ENCODE measurements at places on chromosomes 7 and 10. TPM values are rescaled to one million over a fixed set of nuclear protein-coding genes. Genes with fewer than 3 reads are reported as not detected.

The CUZD1 gene
- total RNA-seq = 0.16 TPM

The TRIM73 gene
- 1.4 TPM for total RNA-seq

The MNX1 gene
- not detected for total RNA-seq

The ZFYVE27 gene
- 13.2 TPM for total RNA-seq

DNA sequence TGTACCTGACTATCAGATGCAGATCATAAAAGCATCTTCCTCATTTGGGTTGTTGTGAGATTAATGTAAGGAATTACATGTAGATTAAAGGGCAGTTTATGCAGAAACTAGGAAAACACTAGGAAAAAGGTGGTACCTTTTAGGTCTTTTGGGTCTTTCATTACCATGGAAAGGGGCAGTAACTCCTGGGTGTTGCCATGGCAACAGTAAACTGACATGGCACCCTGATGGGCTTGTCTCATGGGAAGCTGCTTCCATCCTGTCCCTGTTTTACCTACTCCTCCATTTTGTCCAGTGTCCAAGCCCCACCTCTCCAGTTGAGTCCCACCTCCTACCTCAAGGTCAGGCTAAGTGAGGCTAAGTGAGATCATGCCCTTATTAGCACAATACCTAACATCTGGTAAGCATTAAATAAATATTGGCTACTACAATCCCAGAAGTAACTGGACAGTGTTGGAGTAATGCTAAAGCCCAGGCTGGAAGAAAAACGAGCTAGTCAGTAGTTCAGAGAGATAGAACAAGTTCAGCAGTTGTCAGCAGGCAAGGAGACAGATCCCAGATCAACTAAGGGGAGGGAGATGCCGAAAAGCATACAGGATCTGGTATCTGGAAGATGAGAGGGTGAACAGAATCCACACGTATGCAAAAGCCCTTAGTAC lies 240.0 kb upstream of the AUTS2 start:
- no peak for DNase-seq

GRCh38 chr7:338295-339061 lies 48.5 kb downstream of the FOXL3 start:
- DNase-seq = no peak

- no peak for DNase-seq
These were observed 177.6 kb downstream of the DIP2C start for GRCh38 chr10:511849-512191.

DNA sequence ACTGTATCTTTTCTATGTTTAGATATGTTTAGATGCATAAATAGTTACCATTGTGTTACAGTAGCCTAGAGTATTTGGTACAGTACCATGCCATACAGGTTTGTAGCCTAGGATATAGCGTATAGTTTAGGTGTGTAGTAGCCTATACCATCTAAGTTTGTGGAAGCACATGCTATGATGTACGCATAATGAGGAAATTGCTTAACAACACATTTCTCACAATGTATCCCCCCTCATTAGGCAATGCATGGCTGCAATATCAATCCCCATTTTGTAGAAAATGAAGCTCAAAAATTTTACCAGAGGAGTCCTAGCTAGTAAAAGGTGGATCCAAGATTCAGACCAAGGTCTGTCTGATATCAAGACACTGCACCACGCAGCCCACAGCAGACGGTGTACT lies 376.4 kb upstream of the NFE2L3 start:
- no peak for DNase-seq

DNA sequence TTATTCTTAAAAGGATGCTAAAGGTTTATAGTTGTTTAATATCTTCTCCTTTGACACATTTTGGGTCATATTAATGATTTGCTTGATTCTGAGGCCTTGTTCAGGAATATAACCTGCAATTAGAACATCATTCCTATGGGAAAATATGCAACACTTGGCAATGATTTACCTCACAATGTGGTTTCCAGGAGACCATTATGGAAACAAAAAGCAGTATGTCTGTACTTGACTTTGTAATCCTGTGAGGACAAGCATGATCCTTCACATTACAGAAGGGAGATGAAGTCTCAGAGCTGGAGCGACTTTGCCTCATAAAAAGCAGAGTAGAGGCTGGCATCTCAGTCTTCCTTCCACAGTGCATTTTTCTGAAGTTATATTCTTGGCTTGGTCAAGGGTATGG lies 57.0 kb upstream of the CDCA7L start:
- no peak for DNase-seq

Measured in left ventricle myocardium inferior (tissue), 1 donor.